ENCODE measurements at places on chromosomes 13 and 19. TPM values are rescaled to one million over a fixed set of nuclear protein-coding genes. Genes with fewer than 3 reads are reported as not detected.
A peak's percentile ranks its signal among the peaks of the same experiment; 100 is the strongest.

GRCh38 chr13:24997367-24997967, 98.5 kb upstream of the PABPC3 start:
- no peak for DNase-seq

DNA sequence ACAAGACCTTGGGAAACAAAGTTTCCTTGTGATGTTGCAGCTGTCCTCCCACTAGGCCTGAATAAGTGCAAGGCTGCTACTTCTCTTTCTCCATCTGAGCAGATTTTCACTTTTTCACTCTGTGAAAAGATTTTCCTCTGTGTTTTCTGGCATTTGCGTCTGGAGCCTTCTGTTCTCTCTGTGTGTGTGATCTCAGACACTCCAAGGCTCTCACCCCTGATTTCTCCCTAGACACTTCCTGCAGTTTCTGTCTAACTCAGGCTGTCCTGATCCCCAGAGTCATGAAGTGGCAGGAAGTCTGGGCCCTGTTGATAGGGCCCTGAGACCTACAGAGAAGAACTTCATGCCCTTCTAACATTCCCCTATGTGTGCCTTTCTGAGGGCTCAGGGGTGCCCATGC, 37.2 kb downstream of the SIGLEC7 start:
- no peak for DNase-seq

The KLHL1 gene
- not detected for polyA plus RNA-seq

The TICAM1 gene
- 1.7 TPM for polyA plus RNA-seq

The PTBP1 gene
- polyA plus RNA-seq = 328 TPM

- no peak for DNase-seq
These were observed 11.1 kb downstream of the LMO7 start for GRCh38 chr13:75647126-75647784.

DNA sequence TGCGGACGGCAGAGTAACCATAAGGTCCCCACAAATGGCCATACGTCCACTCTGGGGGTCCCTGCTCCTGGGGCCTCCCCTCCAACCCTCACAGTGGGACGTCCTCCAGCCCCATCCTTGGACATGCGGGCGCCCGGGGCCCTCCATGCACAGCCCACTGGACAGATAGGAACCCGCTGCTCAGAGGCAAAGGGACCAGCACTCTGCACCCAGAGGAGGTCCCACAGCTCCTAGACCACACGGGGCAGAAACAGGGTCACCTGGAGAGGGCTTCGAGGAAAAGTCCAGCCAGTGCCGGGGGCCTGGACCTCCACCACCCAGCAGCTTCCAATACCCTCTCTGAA, 11.1 kb downstream of the REXO1 start:
- no peak for DNase-seq

The ATP4A gene
- not detected for polyA plus RNA-seq

The APOC1 gene
- polyA plus RNA-seq = 4.9 TPM

The SMIM24 gene
- 0.20 TPM for polyA plus RNA-seq

GRCh38 chr19:46186717-46187101, 38.7 kb downstream of the IGFL2 start:
- no peak for DNase-seq

DNA sequence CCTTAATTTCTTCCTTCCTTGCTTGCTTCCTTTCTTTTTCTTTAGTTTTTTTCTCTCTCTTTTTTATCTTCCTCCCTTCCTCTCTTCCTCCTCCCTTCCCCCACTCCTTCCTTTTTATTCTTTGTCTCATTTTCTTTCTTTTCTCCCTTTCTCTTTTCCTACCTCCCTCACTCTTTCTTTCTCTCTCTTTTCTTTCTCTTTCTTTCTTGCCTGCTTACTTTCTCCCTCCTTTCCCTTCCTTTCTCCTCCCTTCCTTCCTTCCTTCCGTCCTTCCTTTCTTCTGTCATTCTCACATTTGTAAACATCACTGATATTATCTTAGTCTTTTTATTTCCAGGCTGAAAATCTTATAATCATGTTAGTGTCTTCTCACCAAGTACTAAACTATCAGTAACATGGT, 38.8 kb downstream of the SLITRK5 start:
- no peak for DNase-seq

The ZNF8 gene
- polyA plus RNA-seq = 2.5 TPM

The CGB5 gene
- polyA plus RNA-seq = not detected

DNA sequence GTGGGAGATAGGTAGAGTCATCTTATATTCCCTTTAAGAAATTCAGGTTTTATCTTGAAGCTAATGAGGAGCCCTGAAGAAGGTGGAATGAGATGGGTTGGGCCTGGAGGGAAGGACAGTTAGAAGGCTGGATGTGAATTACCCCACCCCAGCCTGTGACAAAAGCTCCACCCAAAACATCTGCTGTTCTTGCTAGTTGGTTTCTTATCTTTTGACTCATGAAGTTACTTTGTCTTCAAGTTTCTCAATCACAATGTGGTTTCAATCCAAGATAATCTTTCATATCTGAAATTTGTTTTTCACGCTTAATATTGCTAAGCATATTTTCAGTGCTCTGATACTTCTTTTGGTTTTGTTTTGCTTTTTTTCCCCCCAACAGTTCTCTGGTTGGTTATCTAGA, 38.3 kb upstream of the HMGB1 start:
- DNase-seq = no peak

GRCh38 chr13:44393391-44393790, 19.8 kb downstream of the SERP2 start:
- no peak for DNase-seq

- DNase-seq = no peak
These were observed 1.0 kb downstream of the FNDC3A start for GRCh38 chr13:48976576-48977285.

DNA sequence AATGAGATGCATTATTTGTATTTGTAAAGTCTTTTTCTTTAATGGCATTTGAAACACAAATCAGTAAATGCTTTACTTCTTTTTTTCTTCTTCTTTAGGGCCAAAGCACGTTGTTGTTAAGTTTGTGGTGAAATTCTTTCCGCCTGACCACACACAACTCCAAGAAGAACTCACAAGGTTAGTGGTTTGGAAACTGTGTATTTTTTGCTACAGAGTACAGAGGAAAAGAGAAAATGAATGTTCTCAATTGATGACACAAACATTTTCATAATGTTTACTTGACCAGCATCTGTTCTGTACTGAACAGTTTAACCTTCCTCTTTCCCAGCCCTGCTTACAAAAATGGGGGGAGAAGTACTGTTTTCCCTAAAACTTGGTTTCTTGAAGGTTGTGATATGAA, 190.9 kb upstream of the RNF113B start:
- DNase-seq = peak; percentile 70

The FPR1 gene
- not detected for polyA plus RNA-seq

DNA sequence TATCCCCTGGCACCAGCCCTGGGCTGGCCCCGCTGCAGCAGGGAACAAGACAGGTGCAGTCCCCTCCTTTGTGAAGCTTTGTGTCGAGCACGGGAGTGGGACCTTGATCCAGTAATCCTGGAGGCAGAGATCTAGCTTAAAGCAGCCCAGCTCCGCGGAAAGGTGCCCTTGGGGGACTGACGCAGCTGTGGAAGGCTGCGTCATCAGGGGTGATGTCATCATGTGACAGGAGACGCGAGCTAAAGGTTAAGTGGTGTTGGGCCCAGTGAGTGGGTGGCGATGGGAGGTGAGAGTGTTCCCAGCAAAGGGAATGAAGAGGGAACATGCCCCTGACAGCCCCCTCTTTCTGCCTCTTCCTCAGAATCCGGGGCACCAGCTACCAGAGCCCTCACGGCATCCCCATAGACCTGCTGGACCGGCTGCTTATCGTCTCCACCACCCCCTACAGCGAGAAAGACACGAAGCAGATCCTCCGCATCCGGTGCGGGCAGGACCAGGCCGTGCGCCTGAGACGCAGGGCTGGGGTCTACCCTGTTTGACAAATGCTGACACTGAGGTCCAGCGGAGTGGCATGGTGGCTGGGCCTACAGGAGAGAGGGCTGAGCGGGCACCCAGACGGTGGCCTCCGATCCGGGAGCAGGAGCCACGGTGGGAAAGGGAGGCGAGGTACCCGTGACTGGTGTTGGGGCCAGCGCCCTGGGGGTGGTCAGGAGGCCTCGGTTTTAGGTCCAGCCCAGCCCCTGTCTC, 2.6 kb downstream of the LHB start:
- no peak for DNase-seq

The LDLR gene
- 20.2 TPM for polyA plus RNA-seq

- no peak for DNase-seq
These were observed 146.2 kb downstream of the GPC6 start for GRCh38 chr13:93372856-93373255.

GRCh38 chr13:73167028-73167820, 108.4 kb downstream of the KLF5 start:
- no peak for DNase-seq
